Esophagus squamous epithelium (tissue), 5 donors: ENCODE measurements at places on chromosomes 1 and 21.

DNA sequence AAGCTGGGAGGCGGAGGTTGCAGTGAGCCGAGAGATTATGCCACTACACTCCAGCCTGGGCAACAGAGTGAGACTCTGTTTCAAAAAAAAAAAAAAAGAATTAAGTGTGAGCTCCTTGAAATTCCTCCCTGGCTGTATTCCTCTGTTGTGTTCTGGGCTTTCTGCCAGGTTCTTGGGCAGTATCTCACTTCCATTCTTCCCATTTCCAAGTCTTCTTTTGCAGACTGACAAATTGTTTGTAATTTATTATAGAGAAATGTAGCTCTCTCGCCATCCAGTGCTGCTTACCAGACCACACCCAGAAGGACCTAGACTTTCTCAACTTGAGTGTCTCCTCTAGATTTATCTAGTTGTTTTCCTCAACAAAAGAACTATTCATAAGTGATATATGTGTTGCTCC is 105.0 kb upstream of the ADGRL2 start:
- DNase-seq = no peak

DNA sequence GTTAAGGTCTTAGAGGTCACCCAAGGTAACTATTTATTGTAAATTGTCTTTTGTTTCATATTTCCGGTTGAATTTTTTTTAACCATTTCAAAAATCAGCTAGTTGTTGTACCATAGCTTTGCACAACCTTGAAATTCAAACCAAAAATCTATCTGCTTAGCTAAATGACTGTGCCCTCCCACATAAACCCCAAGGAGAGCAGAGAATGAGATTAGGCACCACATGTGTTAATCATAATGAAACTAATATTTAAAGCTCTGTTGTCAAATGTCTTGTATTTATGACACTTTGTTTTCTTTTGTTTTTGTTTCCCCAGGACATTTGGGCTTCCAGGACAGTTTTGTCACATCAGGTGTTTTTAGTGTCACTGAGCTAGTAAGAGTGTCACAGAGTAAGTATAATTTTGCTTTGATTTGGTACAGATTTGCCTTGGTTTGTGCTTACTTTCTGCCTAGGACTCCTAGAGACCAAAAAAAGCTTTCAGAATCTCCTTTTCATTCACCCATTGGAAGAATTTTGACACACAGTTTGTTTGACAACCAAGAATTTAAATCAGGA is 249.9 kb downstream of the NFIA start:
- DNase-seq = no peak

DNA sequence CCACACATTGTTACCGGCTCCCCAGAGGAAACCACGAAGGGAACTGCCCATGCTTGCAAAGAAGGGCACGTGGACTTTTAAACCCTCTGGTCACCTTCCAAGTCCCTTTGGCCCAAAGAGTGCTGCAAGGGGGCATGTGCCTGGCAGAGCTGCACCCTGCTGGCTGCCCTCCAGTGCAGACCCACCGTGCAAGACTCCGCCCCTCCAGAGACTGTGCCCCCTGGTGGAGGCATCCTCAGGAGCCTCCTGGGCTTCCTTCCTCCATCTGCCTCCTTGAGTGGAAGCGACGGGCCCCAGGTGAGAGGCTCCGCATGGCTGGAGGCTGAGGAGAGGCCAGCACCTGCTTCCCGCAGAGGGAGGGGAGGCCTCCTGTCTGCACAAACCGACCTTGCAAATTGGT is 100.6 kb downstream of the CRYAA start:
- DNase-seq = no peak

- no peak for DNase-seq
These were observed 6.8 kb downstream of the CASQ2 start for GRCh38 chr1:115761601-115762302.

GRCh38 chr1:44830900-44831304 is 12.2 kb downstream of the PTCH2 start:
- no peak for DNase-seq

DNA sequence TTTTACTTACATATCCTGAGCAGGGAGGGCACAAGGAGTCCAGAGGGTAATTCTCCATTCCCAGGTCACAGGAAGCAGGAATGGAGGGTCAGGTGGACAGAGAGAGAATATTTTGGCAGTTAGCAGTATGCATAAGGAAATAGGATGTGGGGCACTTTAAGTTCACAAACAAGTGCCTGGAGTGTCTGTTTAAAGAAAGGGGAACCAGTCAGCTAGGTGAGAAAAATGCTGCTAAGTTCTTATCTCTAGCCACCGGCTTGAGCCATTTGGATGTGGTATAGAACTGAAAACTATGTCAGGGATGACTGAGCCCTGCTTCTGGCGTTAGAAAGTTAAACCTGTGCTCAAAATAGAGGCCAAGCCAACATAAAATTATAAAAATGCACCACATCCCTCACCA is 739.7 kb upstream of the NCAM2 start:
- no peak for DNase-seq

DNA sequence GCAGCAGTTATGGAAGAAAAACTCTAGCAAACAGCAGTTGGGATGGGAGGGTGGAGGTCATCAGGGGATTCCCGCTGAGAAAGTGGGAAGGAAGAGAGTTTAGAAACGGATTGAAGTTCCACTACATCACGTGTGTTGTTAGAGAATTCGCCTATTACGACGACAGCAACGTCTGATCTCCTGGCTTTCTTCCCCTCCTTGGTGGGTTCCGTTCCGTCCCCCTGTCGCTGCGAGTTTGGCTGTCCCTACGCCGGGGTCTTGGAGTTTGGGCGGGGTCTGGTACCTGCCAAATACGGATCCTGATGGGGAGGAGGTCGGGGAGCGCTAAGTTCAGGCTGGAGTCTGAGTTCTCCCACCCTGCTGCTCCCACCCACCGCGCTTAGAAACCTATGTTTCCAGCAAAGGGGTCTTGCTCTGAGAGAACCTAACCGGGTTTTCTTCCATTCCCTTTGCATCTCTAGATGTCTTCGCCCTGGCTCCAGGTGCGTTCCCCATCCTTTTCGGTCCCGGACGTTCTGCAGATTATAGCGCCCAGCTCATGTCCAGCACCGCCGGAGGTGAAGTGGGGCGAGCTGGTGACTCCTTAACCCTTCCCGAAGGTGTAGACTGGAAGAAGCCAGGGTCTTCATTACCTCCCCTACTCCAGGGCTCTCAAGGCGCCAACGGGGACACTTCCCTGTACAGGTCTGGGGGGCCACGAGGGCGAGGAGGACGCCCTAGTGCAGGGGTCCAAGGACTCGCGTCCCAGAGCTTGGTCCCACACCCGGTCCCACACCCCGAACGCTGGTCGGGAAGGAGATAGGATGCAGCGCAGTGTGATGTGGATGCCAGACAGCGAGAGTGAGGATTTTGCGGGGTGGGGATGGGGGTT is 641 bp upstream of the KCNK2 start:
- DNase-seq = no peak
